Stimulated activated CD4-positive, alpha-beta T cell treated with anti-CD3 and anti-CD28 coated beads, Interleukin-1b, Interleukin-23, amount 100 ng/mL, for 48 hours (primary cell): ENCODE measurements at places on chromosomes 13 and 19.

GRCh38 chr19:58553799-58554493, 959 bp downstream of the CHMP2A start:
- DNase-seq, result no peak

- no peak for DNase-seq
Measured at GRCh38 chr19:13066933-13067807, 35.5 kb downstream of the LYL1 start.

DNA sequence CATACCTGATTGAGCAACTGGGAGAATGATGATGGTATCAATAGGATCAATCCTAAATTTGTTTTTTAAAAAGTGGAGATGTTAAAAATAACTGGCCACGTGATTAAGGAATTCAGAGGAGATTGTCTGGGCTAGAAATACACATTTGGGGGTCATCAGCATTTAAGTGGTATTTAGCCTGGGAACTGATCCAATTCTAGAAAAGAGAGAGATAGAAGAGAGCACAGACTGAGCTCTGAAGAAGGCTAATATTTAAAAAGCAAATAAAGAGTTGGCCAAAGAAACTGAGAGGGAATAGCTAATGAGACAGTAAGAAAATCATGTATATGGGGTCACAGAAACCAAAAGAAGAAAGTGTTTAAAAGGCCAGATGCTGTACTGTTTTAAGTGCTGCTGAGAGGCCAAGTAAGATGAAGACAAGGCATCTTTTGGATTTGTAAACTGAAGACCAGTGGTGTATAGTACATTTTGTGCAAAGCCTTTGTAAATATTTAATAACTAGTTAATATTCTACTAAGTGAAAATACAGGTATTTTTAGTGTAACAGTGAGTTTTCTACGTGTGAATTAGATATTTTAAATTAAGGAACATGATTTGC, 40.2 kb downstream of the UBL3 start:
- no peak for DNase-seq

GRCh38 chr13:67138970-67139369, 91.2 kb downstream of the PCDH9 start:
- DNase-seq, result no peak

- no peak for DNase-seq
Measured at GRCh38 chr13:106649495-106649894, 81.6 kb upstream of the ARGLU1 start.

- DNase-seq, result peak; percentile 18
Measured at GRCh38 chr13:45473627-45474026, 8.9 kb downstream of the COG3 start.
